ENCODE measurements at places on chromosomes 7 and 10.
A peak's percentile ranks its signal among the peaks of the same experiment; 100 is the strongest.

DNA sequence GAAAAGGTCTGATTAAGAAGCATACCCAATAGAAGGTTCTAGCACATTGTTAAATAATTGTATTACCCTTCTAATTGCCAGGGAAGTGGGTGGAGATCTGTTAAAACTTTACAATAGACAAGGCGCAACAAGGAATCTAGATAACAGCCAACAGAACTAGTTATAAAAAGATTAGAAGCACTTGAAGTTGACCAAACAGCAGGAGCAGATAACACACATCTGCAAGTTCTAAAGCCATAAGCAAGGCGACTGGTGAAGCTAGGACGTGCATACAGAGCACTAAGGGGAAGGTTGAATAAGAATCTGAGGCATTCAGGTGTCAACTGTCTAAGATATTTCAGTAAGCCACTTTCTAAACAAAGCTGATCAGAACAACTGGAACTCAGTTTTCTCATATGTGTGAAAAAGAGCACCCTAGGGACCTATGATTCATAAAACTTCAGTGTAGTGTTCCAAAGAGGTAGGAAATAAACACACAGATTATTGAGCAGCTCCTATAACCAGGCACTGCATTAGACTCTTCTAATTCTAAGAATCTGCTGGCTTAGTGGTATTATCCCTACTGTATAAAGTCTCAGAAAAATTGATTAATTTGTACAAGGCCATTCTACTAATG is 111.2 kb downstream of the SAMD9 start:
- no peak for DNase-seq

GRCh38 chr7:158194365-158194900 is 393.2 kb downstream of the PTPRN2 start:
- DNase-seq, result no peak

DNA sequence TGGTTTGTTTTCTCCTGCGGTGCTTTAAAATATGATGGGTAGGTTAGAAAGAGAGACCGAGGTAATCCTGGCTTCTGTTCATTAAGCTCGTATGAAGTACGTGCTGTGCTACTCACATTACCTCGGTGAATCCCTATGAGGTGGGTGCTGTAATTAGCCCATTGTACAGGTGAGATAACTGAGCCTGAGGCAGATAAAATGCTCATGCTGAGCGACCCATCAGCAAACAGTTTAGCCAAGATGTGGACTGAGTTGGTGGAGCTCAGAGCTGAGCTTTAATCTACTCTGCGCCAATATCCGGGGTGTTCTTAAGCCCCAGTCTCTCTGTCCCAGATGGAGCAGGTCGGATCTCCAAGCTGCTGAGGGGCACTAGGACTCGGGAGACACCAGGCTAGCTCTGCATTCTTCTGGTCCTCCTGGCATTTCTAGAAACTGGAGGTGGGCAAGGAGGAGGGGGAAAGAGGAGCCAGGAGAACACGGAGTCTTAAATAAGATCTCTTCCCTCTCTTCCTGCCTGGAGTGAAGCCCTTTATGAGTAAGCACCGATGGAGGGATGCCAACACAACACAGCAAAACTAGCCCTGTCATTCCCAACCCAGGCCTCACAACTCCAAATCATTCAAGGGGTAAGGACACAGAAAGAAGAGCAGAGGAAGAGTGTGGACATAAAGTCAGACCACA is 458.5 kb downstream of the KCNMA1 start:
- no peak for DNase-seq

DNA sequence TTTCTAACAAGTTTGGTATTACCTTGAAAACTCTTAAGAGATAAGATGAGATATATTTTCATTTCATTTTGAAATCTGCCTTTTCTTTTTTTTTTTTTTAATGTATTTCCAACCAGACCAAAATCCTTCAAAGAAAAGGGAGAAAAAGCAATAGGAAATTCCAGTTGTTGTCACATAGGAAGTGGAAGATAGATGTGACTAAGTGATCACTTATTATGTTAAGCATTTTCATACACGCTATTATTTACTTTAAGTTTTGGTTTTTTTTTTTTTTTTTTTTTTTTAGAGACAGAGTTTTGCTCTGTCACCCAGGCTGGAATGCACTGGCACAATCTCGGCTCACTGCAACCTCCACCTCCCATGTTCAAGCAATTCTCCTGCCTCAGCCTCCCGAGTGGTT is 197.2 kb upstream of the FRMD4A start:
- no peak for DNase-seq

DNA sequence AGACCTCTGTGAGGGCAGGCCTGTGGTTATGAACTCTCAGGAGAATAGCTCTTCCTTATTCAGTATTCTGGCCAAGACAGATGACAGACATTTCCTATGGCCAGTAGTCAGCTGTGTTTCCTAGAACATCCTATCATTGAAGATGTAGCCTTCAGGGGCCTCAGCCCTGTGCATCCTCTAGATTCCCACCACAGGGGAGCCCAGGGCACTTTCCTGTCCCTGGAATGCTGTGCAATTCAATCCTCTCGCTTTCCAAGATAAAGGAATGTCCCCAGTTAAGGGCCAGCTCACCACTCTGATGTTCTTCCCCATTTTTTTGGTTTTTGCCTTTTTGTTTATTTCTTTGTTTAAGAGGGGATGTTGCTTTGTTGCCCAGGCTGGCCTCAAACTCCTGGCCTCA is 578.8 kb upstream of the C7orf33 start:
- no peak for DNase-seq

GRCh38 chr7:111728635-111728995 is 166.3 kb upstream of the IMMP2L start:
- DNase-seq, result no peak

GRCh38 chr7:3630081-3630480 is 329.0 kb downstream of the SDK1 start:
- DNase-seq, result no peak

DNA sequence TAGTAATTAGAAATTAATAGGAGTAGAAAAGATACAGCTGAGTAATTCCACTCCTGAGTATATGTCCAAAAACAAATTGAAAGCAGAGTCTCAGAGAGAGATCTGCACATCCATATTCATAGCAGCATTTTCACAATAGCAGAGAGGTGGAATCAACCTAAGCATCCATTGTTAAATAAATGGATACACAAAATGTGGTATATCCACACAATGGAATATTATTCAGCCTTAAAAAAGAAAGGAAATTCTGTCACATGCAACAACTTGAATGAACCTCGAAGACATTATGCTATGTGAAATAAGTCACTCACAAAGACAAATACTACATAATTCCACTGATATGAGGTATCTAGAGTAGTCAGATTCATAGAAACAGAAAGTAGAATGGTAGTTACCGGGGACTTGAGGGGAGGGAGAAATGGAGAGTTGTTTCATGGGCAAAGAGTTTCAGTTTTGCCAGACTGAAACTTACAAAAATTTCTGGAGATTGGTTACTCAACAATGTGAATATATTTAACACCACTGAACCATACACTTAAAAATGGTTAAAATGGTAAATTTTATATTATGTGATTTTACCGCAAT is 18.4 kb downstream of the VTI1A start:
- no peak for DNase-seq

GRCh38 chr10:109933984-109934565 is 10.8 kb upstream of the XPNPEP1 start:
- peak; percentile 19 for DNase-seq

- no peak for DNase-seq
Observed at GRCh38 chr10:61973169-61973568, 71.7 kb downstream of the ARID5B start.

DNA sequence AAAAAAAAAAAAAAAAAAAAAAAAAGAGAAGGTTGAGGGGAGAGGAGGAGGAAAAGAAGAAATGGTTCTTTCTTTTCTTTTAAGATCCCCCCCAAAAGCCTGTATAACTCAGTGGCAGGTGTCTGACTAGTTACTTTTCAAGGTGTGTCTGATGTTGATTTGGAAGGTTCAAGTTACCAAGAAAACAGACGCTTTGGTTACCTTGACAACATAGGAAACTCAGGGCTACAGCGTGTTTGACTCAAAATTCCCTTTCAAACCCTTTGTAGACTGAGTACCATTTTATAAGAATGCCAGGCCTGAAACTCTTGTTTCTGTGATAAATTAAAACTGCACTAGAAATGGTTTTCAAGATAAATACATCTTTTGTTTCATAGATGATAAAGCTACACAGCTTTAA is 286.8 kb downstream of the SKIDA1 start:
- no peak for DNase-seq
